ENCODE measurements at places on chromosomes 1 and 21. TPM values are rescaled to one million over a fixed set of nuclear protein-coding genes. Genes with fewer than 3 reads are reported as not detected.

DNA sequence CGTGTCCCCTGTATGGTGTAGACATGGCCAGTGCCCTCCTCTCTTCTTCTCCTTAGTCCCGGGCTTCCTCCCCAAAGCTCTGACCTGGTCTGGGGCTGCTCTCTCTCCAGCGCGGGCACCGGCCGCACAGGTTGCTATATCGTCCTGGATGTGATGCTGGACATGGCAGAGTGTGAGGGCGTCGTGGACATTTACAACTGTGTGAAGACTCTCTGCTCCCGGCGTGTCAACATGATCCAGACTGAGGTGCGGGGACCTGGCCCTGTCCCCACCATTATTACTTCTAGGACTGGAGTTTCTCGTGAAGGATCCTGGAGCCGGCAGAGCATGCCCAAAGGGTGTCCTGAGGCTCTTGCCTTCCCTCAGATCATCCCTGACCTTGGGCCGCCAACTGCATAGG is 78.9 kb downstream of the PTPRU start:
- no peak for DNase-seq

SERPINC1 gene
- polyA plus RNA-seq: not detected

MYOM3 gene
- polyA plus RNA-seq: not detected

DNA sequence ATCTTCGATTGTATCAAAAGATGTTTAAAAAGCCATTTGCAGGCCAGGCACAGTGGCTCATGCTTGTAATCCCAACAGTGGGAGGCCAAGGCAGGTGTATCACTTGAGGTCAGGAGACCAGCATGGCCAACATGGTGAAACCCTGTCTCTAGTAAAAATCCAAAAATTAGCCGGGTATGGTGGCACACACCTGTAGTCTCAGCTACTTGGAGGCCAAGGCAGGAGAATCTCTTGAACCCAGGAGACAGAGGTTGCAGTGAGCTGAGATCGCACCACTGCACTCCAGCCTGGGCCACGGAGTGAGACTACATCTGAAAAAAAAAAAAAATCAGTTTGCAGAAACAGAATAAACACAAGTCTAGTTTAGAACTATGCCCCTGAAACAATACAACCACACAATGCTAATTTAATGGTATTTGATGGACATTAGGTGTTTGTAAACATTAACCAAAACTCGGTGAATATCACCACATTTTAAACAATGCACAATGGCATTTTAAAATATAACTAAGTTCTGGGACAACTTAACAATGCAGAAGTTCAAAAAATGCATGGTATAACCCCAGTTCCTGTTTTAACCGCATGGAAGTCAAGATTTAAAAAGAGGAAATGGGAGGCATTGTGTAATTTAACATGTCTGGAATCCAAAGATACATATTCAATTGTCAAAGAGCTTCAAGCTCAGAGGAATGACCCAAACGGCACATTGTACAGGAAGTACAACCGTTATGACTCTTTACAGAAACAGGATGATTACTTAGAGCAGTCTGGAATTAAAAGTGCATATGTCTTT is 7.1 kb upstream of the PTTG1IP start:
- DNase-seq: no peak

- DNase-seq: no peak
Observed at GRCh38 chr21:42750737-42751530, 97.5 kb downstream of the PDE9A start.

HLCS gene
- 12.7 TPM for polyA plus RNA-seq

TMOD4 gene
- polyA plus RNA-seq: 0.30 TPM

SH2D5 gene
- polyA plus RNA-seq: not detected

PTPRC gene
- 119 TPM for polyA plus RNA-seq

- no peak for DNase-seq
Observed at GRCh38 chr1:179806333-179806732, 63.2 kb downstream of the FAM163A start.

GRCh38 chr1:231719485-231720183 is 93.0 kb downstream of the DISC1 start:
- no peak for DNase-seq

GRCh38 chr1:209705033-209705598 is 470 bp downstream of the HSD11B1 start:
- no peak for DNase-seq

C4BPB gene
- 0.77 TPM for polyA plus RNA-seq

DNA sequence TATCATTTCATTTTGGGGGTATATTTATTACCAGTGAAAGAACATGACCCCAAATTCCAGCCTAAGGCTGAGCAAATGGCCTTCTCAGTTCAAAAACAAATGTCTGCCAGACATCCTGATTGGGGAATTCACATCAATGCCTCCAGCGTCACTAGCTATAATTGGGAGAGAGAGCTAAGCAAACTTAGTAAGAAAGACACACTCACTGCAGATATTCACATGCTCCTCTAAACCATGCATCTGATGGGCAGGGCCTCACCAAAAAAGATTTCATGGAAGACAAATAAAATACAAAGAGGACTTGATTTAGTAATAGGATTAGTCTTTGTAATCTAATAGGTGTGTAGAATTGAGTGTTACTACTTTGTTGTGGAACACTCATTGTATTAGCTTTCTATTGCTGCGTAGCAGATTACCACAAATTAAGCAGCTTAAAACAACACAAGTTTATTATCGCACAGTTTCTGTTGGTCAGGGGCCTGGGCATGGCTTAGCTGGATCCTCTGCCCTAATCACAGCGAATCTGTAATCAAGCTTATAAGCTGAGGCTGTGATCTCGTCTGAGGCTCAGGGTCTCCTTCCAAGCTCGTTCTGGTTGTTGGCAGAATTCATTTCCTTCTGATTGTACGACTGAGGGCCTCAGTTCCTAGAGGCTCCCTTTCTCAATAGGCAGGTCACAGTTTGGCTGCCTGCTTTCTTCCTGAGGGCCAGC is 243.0 kb downstream of the PBX1 start:
- no peak for DNase-seq

GRCh38 chr1:112805155-112805853 is 90.2 kb upstream of the PPM1J start:
- no peak for DNase-seq

CRABP2 gene
- 0.25 TPM for polyA plus RNA-seq

- no peak for DNase-seq
Observed at GRCh38 chr21:33767236-33767635, 124.9 kb downstream of the ITSN1 start.
